ENCODE measurements at places on chromosomes 5 and 9. TPM values are rescaled to one million over a fixed set of nuclear protein-coding genes. Genes with fewer than 3 reads are reported as not detected.

- DNase-seq: no peak
Observed at GRCh38 chr5:132300577-132301343, 6.6 kb downstream of the SLC22A4 start.

DNA sequence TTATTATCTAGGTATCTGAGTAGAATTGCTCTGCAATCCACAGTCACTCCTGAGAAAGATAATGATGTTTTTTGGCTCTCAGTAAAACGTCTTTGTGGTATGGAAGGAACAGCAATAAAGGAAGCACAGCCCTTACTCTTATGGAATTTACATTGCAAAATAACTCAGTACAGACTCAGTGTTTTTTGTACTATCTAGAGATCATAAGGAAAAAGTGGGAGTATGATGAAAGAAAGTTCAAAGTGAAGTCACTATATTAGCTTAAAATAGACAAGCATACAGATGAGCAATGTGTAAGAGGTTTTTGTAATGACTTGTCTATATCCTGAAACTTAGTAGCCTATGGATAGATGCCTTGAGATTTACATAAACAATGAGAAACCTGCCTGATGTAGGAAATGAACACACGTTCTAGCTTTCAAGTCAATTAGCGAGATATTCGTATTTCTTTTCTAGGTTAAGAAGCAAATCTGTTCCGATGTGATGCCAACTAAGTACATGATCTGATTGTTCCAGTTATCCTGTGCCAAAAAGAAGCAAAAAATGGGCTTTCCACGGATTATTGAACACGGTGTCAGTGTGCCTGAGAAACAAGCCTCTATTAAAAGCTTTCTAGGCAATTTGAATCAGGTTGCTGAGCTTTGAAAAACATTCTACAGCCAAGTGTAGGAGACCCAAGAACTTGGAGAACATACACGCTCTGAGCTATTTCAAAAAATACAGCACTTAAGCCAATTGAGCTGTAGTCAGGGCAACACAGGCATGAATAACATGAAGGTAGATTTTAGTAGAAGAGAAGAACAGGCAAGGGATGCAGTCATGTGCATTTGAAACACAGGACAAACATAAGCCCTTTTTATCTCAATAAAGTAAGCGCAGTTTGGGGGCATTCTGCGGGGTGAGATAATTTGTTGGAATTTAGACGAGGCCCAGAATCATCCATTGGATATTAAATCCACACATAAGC lies 86.3 kb upstream of the TAF11L2 start:
- no peak for DNase-seq

- no peak for DNase-seq
Observed at GRCh38 chr5:89330140-89330539, 447.2 kb upstream of the MEF2C start.

DNA sequence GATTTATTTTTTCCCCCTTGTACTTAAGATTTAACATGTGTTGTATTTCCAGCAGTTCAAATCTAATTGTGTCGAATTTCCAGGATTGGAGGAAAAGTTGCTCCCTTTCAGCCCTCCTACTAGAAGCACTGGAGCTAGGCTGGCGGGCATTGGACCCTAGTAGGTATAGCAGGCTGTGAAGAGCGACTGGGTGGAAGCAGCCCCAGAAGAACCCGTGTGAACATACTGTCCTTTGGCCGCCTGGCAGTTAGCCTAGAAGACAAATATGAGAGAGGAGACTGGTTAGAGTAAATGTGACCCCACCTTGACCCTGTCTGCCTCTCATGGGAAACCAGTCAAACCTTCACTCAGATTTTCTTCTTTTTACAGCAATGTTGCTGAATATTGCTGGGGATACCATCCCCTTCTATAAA lies 13.9 kb downstream of the ALDOB start:
- DNase-seq: no peak

DNA sequence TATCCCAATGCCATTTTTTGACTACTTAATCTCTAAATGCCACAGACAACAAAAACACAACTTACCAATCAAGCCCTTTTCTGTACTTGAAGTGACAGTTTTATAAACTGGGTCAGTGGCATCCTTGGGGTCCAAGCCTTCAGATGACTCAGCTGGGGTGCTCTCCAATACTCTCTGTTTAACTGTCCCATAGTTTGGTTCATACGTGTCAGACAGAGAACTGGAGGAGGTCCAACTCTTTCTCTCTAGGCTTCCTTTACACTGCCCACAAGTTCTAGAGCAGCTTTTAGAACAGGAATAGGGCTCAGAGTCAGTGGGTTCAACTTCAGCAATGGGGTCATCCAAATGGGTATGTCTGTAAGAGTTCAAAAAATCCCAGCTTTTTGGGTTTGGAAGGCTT lies 166.9 kb downstream of the CDC42SE2 start:
- DNase-seq: no peak

DNA sequence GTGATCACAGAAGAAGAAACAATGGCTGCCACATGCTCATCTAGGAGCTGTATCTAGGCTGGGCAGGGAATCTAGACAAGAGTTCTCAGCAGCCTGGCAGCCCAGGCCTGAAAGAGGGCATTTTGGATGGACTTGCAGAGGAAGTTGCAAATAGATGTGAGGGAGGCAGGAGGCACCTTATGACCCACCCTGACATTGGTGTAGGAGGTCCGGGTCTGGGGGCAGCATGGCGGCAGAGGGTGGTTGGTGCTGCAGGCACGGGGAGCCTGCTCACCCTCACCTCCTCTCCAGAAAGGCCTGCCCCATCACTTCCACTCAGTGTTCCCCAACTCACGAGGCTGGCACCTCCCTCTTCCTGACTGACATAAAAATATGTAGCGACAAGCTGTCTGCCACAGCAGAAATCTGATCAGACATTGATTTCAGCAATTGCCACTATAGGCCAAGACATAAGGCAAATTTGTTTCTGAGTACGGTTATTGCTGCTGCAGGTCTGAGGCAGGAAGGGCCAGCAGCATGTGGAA lies 217.6 kb downstream of the PBX3 start:
- no peak for DNase-seq

- no peak for DNase-seq
Observed at GRCh38 chr9:3941758-3942157, 358.1 kb downstream of the GLIS3 start.

DNA sequence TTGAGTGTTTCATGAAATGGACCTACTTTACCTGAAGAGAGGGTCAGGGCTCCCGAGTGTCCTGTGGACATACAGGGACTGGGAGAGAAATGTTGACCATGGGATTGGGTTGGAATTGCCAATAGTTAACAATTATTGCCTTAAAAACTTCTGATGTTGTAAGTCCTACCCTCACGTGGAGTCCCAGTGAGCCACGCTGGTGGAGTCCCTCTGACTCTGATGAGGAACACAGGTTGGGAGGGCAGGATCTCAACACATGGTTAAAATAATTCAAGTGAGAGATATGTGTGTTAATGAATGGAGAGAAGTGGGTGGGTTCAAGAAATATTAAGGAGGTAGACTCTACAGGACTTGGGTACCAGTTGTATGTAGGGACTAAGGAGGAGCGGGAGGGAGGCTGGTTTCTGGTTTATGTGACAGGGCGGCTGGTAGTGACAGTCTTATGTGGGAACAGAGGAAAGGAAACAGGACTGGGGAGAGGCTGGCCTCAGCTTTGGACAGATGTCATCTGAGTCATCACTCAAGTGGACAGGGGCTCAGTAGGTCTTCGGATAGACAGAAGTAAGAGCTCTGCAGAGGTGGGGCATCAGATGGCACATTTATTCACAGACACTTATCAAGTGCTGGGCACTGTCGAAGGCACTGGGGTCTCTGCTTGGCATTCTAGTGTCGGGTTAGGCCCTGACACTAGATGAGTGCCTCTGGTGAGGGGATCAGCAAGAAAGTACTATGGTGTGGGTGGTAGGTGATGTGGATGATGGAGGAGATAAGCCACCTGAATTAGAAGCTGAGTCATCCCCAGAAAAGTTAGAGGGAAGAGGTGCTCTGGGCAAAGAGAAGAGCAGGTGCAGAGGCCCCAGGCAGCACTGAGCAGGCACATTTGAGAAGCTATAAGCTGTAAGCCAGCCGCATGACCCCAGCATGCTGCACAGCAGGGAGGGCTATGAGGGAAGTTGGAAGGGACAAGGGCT lies 27.2 kb downstream of the MAML1 start:
- no peak for DNase-seq

GRCh38 chr5:14256756-14257393 lies 113.7 kb downstream of the TRIO start:
- no peak for DNase-seq

DNA sequence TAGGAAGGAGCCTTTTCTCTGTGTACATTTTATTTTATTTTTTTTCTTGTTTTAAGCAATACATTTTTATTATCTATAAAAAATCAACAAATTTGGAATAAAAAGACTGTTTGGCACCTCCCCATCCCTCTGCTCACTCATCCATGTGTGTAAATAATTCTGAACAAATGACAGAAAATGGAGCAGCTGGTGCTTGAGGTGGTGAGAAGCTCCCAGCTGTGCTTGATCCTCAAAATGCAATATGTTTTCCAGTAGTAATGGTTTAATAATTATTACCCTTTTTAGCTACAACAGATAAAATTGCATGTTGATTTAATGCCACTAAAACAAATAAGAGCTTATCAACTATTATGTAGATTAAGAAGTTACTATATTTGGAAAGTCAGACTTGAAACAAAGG lies 132.5 kb downstream of the CDH18 start:
- no peak for DNase-seq

- no peak for DNase-seq
Observed at GRCh38 chr9:87594194-87594593, 96.5 kb downstream of the DAPK1 start.

GRCh38 chr5:95110118-95110517 lies 174.8 kb downstream of the MCTP1 start:
- DNase-seq: no peak

- DNase-seq: no peak
Observed at GRCh38 chr5:174922955-174923354, 198.6 kb downstream of the MSX2 start.

GRCh38 chr9:130458027-130458803 lies 13.5 kb downstream of the ASS1 start:
- no peak for DNase-seq

GRCh38 chr5:123297866-123298265 lies 125.3 kb downstream of the CEP120 start:
- DNase-seq: no peak

GRCh38 chr9:17005056-17005823 lies 129.6 kb upstream of the CNTLN start:
- no peak for DNase-seq

DNA sequence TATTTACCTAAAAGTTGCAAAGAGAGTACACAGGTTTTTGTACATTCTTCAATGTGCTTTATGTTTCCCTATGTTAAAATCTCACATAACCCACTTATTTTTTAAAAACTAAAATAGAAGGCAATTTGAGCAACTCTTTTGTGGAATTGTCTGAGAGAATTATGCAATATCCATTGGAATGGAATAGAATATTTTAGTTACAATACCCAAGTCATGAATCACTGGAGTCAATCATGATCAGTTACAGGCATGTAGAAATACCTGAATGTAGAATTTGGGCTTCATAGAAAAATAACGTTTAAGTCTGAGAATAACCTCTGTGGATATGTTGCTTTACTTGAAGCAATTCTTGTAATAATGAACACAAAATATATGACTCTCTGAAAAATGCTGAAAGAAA lies 143.3 kb downstream of the FGF10 start:
- DNase-seq: no peak

GRCh38 chr5:172837640-172838039 lies 3.6 kb downstream of the ERGIC1 start:
- peak; percentile 57 for DNase-seq

GRCh38 chr5:94524841-94525697 lies 93.3 kb downstream of the KIAA0825 start:
- DNase-seq: peak; percentile 40

CARD9 gene
- total RNA-seq: 0.44 TPM

SCGB3A2 gene
- total RNA-seq: not detected

FBXL7 gene
- not detected for total RNA-seq

PIP5K1B gene
- total RNA-seq: 0.73 TPM

FOXD4L5 gene
- 0.27 TPM for total RNA-seq

ZNG1A gene
- 39.5 TPM for total RNA-seq
